Stimulated activated CD8-positive, alpha-beta memory T cell treated with anti-CD3 and anti-CD28 coated beads, Interleukin-7, amount 100 ng/mL, for 1 hour (primary cell): ENCODE measurements at places on chromosomes 11 and 22.
A peak's percentile ranks its signal among the peaks of the same experiment; 100 is the strongest.

GRCh38 chr11:121802542-121802941 is 313.5 kb downstream of the BLID start:
- DNase-seq: no peak

GRCh38 chr11:57978686-57979531 is 44.8 kb upstream of the OR9Q1 start:
- no peak for DNase-seq

DNA sequence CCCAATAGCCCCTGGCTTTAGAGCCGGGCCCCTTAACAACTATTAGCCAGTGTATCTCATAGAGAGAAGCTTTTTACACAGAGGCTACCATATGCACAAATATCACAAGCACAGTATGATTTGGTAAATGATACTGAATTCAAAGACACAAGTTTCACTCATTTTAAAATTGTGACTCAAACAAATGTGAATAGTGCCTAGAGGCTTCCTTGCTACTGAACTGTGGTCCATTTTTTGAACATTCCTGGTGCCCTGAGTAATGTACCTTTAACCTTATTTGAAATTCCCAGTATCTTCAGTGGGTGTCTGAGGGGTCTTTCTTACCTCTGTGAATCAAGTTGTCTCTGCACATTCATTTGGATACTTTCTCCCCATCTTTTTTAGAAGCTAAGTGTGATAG is 156.2 kb downstream of the MAML2 start:
- no peak for DNase-seq

GRCh38 chr11:57360991-57361390 is 20.0 kb downstream of the PRG3 start:
- DNase-seq: no peak

- DNase-seq: no peak
Measured at GRCh38 chr11:1168256-1168655, 10.5 kb downstream of the MUC5AC start.

DNA sequence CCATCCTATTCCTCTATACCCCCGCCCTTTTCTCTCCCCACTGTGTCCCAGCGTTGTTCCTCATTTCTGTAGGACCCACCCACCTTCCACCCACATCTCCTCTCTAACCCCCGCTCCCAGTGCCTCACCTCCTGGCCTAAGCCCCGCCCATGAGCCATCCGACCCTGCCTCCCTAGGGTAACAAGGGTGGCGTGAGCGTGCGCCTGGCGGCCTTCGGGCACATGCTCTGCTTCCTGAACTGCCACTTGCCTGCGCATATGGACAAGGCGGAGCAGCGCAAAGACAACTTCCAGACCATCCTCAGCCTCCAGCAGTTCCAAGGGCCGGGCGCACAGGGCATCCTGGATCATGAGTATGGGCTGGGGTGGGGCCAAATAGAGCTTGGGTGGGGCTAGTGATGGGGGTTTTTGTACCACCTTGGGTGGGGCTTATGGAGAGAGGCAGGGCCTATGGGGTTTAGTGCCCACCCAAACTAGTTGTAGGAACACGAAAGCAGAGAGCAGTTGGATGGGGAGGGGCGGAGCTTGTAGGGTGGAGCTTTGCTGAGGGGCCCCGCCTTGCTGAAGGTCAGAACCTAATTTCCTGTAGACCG is 4.5 kb downstream of the INPP5J start:
- DNase-seq: no peak

- no peak for DNase-seq
Measured at GRCh38 chr11:29685361-29685760, 331.5 kb downstream of the KCNA4 start.

DNA sequence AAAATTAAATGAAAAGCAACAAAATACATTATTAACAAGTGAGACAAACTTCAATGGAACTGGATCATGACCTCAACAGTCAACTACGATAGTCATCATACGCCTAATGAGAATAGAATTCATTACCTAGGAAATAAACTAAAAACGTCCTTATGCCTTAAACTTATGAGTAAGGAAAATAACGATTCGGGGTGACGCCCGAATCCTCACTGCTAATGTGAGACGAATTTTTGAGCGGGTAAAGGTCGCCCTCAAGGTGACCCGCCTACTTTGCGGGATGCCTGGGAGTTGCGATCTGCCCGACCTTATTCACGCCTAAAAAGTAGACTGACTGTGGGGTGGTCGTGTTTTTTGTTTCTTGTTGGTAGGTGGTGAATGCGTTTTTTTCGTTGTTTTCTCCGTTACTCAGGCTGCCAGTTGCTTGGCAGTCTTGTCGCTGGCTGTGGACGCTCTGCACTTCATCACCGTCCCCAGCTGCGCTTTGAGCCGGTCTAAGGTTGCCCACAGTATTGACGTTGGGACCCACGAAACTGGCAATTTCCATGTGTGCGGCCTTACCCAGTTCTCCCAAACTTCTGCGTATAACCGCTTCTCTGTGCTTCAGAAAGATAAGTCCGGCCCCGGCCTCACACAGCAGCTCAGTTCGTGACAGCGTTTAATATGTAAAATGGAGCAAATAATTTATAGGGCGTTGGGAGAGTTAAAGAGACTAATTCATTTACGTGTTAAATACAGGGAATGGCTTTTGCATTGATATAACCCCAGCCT is 593 bp upstream of the POLDIP3 start:
- peak; percentile 64 for DNase-seq

DNA sequence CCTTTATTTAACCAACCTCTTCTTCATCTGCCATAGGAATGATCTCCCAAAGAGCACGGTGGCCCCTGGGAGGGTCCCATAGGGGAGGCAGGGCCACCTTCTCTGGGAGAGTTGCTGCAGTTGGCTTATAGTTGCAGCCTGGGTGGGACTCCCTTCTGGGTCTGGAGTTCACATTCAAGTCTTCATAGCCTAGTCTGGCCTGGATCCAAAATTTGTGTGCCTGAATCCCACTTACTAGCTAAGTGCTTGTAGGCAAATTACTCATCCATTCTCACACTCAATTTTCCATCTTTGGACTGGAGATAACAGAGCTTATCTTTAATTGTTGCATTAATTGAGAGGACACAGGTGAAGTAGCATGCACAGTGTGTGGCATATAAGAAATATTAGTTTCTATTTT is 163.6 kb downstream of the GRIK4 start:
- DNase-seq: no peak

DNA sequence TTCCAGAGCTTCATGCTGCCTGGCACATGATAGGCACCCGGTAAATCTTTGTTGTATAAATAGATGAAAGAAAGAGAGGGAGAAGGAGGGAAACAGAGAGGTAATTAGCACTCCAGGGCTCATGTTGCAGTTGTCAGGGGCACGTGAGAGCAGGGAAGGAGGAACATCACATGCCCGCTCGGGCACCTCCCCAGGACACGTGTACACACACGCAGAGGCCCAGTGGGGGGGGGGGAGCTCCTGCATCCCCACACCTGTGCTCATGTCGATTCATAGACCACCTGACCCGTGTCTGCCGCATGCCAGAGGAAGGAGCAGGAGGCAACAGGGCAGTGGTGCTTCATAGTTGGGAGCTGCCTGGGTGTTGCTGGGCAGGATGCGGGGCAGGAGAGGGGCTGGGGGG is 37.1 kb upstream of the NNMT start:
- DNase-seq: no peak

- DNase-seq: no peak
Measured at GRCh38 chr11:11618973-11619435, 2.8 kb downstream of the GALNT18 start.

- DNase-seq: no peak
Measured at GRCh38 chr22:45743687-45744086, 72.1 kb downstream of the ATXN10 start.

GRCh38 chr11:17594686-17595192 is 47.7 kb downstream of the OTOG start:
- no peak for DNase-seq

GRCh38 chr11:44125598-44125997 is 30.1 kb downstream of the EXT2 start:
- no peak for DNase-seq
